HT1080 (cell line): ENCODE measurements at places on chromosomes 4 and X. TPM values are rescaled to one million over a fixed set of nuclear protein-coding genes. Genes with fewer than 3 reads are reported as not detected.

Gene PCYT1B
- total RNA-seq: not detected in 2 replicates

Gene CLNK
- not detected in 2 replicates for total RNA-seq

Gene CYLC1
- total RNA-seq: not detected in 2 replicates

Gene L1CAM
- 2.0 and 3.0 TPM in 2 replicates for total RNA-seq

Gene UGT2B11
- total RNA-seq: not detected in 2 replicates
